ENCODE measurements at places on chromosomes 2 and 18.

DNA sequence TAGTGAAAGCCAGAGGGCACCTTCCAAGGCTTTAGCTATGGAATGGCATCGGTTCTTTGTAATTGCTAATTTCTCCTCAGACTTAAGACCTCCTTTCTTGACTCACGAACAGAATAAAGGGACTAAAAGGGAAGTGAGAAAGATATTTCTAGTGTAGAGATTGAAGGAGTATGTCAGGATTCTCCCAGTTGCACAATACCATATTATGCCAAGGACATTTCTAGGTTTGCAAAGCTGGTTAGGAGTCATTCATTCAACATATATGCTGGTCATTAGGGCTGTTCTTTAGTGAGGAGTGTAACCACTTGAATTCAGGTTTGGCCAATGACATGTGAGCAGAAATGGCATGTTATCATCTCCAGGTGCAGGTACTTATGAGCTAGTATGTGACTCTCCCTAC is 7.4 kb downstream of the REEP1 start:
- no peak for DNase-seq

DNA sequence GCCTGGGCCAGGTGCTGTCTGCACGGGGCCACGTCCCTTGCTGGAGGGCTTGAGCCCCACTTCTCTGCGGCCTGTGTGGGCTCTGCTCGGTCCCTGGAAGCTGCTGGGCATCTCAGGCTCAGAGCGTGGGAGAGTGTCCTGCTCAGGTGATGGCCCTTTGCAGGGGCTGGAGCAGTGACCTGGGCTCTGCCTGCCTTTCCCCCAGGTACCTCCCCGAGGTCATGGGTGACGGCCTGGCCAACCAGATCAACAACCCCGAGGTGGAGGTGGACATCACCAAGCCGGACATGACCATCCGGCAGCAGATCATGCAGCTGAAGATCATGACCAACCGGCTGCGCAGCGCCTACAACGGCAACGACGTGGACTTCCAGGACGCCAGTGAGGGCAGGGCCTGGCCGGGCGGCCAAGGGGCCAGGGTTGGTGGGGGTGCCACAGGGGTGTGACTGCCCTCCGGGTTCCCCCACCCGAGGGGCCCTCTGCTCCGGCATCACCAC is 29.9 kb downstream of the GPC1 start:
- peak; percentile 24 for DNase-seq

GRCh38 chr2:119076713-119077112 is 81.8 kb downstream of the C1QL2 start:
- no peak for DNase-seq

DNA sequence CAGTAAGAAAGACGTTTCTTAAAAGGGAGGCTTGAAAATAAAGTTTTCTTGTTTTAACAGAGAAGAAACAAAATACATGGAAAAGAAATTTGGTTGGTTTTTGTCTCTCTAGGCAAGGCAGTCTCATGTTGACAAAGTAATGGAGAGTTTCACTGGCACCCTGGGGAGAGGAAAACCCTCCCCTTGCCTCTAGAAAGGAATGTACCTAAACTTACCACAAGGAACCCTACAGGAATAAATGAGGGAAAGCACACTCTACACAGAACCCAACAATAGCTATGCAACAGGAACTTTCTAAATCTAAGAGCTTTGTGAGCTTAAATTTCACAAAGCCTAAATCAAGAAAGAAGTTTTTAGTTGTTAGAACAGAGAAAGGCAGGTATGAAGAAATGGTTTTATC is 37.0 kb downstream of the FIGN start:
- DNase-seq: no peak
